RWPE1 (cell line): ENCODE measurements at places on chromosomes 12 and 14.

DNA sequence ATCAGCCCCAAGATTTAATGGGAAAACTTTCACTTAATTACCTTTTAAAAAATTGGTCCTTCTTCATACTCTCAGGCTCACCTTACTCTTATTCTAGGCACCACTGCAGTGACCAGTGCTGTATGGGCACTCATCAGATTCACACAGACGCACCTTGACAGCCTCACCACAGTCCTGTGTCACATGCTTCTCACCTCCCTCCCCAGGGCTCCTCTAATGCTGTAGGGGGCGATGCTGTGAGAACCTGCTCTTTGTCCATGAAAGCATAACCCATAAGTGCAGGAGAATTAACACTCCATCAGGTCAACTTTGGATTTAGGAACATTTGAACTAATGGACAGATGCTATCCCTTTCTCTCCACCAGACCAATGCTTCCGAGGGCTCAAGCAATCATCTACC lies 13.9 kb upstream of the PPP4R3A start:
- DNase-seq = no peak

DNA sequence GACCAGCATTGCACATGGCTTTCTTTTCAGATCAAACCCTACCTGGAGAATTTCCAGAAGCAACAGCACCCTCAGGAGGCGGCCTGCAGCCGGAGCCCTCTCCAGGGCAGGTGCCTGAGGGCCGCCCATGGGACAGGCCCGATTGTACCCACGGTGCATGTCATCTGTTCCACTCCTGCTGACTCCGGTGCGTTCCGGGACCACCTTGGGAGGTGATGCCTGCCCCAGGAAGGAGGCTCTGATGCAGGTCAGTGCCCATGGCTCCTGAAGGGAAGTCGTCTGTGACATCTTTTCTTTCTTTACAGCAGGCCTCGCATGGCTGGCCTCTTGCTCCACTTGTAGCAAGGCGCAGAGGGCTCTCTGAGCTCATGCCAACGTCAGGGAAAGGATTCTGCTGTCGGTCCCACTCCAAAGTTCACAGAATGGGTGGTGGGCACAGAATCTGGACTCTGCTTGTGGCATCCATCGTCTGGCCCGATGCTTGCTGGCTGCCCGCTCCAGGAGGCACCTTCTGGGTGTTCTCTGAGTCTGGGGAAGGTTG lies 160.7 kb upstream of the RTL1 start:
- DNase-seq = no peak

GRCh38 chr14:104168603-104169002 lies 30.2 kb downstream of the KIF26A start:
- no peak for DNase-seq

DNA sequence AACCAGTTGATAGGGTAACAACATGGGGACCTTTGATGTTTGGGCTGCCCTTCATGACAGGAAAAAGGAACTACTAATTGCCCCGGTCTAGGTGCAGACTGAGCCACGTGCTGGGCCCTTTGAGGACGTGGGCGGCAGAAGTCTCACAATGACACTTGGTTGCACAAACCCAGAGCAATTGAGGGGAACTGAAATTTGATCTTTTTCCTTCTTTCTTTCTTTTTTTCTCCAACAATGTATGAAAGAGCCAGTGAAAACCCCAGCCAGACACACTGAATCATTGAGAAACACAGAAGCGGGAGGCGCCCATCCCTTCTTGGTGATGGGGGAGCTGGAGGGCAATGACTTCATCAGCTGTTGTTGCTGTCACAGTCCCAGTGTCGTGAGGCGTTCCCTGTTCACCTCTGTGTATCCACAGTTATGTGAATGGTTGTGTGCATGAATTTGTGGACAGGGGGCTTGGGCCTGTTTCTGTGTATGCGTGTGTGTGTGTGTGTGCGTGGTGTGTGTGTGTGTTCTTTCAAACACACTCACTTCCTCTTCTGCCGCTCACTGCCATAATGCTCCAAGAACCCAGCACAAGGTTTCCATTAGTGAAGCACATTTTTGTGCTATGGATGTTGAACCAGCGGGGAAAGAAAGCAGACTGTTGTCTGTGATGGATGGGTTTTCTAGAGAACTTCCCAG lies 137.5 kb upstream of the CCND2 start:
- DNase-seq = no peak

- DNase-seq = no peak
Observed at GRCh38 chr12:49891476-49891875, 12.2 kb downstream of the FAIM2 start.

GRCh38 chr14:49546766-49547165 lies 39.4 kb downstream of the RPS29 start:
- no peak for DNase-seq

GRCh38 chr14:36935976-36936678 lies 236.3 kb downstream of the SLC25A21 start:
- peak; percentile 9 for DNase-seq
